ENCODE measurements at places on chromosomes 6 and 20.

DNA sequence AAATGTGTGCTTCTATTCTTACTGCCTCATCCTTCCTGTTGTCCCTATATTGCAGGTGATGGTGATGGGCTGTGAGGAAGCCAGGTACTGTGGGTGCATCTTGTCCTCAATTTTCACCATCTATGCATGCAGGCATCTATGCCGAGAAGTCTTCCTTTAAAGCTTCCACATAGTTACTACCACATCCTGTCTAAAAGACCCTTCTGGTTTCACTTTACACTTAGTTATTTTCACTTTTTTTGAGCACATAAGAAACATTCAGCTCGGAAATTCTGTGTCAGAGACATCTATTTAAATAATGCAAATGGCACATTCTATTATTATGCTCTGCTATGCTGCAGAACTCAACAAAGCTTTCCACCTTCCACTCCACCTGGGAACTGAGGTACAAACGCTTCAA, 28.2 kb upstream of the FABP7 start:
- no peak for DNase-seq

- no peak for DNase-seq
Observed at GRCh38 chr20:1660246-1660645, 2.7 kb upstream of the SIRPG start.

GRCh38 chr6:160078883-160079685, 42.5 kb upstream of the SLC22A1 start:
- no peak for DNase-seq

DNA sequence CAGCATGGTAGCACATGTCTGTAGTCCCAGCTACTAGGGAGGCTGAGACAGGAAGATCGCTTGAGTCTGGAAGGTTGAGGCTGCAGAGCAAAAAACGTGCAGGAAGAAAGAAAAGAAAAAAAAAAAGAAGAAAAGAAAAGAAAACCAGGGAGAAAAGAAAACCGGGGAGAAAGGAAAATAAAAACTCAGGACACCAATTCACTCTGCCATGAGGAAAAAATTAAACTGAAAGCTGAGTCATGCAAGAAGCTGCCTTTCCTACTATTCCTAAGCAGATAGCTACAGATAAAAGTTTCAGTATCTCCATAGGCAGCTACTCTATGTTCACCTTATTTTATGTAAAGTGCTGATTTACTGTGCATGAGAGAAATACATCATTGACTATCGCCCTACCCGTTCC, 10.5 kb downstream of the PTGIS start:
- DNase-seq: no peak

DNA sequence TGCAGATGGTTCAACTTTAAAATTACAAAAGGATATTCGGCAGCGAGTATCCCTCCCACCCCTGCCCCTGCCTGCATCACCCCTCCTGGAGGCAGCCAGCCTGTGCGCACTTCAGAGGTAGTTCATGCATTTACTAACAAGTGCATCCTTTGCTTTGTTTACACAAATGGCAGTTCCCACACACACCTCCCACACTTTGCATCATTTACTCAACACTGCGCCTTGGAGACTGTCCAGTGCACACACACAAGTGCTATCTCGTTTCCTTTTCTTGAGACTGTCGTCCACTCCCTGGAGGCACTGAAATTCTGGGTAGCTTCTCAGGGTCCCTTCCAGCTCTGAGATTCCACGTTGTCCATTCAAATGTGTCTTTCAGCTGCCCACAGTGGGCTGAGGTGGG, 53.1 kb upstream of the VSX1 start:
- no peak for DNase-seq

- no peak for DNase-seq
Observed at GRCh38 chr20:24489631-24490260, 20.3 kb downstream of the SYNDIG1 start.

Measured in activated CD4-positive, alpha-beta T cell treated with anti-CD3 and anti-CD28 coated beads, Interleukin-2, amount 50 U/mL, for 4 hours (primary cell).